Tibial nerve (tissue), 4 donors: ENCODE measurements at places on chromosomes 3 and 15. TPM values are rescaled to one million over a fixed set of nuclear protein-coding genes. Genes with fewer than 3 reads are reported as not detected.

- no peaks in the 10 kb centered on the region for H3K27me3 ChIP-seq
- H3K4me1 ChIP-seq: peaks cover 5% of the 10 kb centered on the region
- no peak overlapping the region for H3K27ac ChIP-seq
- peak; percentile 46 for DNase-seq
- H3K4me3 ChIP-seq: no peak overlapping the region
Observed at GRCh38 chr15:99305761-99306505, 54.7 kb downstream of the LRRC28 start.

DNA sequence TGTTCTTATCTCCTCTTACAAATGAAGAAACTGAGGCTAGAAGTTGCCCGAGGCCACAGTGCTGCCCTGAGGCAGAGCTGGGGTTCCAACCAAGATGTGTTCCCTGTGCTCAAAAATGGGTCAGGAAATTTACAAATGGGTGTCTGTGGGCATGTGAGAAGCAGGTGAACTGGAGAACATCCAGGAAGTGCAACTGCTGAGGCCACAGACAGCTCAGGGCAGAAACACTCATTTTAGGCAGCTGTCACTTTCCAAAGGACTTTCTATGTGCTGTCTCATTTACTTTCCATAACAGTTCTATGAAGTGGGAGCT is 47.2 kb upstream of the ATP2B2 start:
- DNase-seq: no peak
- peaks cover 6% of the 10 kb centered on the region for H3K4me1 ChIP-seq
- no peak overlapping the region for H3K27ac ChIP-seq
- no peaks in the 10 kb centered on the region for H3K36me3 ChIP-seq

- H3K4me1 ChIP-seq: no peaks in the 10 kb centered on the region
- no peaks in the 10 kb centered on the region for H3K36me3 ChIP-seq
- no peaks in the 10 kb centered on the region for H3K27me3 ChIP-seq
- no peak overlapping the region for H3K4me3 ChIP-seq
- no peak overlapping the region for H3K27ac ChIP-seq
Observed at GRCh38 chr15:101361418-101361817, 66.4 kb upstream of the SNRPA1 start.

DNA sequence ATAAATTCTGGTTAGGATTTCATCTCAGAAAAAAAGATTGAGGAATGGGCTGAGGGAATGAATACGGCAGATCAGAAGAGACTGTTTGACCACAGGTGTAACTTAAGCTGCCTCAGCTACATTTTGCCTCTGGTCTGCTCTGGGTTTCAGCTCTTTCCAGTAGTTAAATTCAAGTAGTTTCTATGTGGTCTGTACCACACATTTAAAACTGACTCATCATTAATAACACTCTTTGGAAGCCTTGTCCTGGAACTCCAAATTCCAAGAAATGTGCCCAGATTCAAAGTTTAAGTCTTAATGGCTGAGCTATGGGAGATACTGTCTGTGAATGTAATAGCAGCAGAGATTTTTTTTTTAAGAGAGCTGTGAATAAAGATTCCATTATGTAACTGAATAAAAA is 133.1 kb upstream of the IGSF10 start:
- no peak overlapping the region for H3K27ac ChIP-seq
- H3K4me1 ChIP-seq: no peaks in the 10 kb centered on the region
- no peak for DNase-seq
- no peaks in the 10 kb centered on the region for H3K36me3 ChIP-seq
- H3K4me3 ChIP-seq: no peak overlapping the region
- H3K27me3 ChIP-seq: no peaks in the 10 kb centered on the region

DNA sequence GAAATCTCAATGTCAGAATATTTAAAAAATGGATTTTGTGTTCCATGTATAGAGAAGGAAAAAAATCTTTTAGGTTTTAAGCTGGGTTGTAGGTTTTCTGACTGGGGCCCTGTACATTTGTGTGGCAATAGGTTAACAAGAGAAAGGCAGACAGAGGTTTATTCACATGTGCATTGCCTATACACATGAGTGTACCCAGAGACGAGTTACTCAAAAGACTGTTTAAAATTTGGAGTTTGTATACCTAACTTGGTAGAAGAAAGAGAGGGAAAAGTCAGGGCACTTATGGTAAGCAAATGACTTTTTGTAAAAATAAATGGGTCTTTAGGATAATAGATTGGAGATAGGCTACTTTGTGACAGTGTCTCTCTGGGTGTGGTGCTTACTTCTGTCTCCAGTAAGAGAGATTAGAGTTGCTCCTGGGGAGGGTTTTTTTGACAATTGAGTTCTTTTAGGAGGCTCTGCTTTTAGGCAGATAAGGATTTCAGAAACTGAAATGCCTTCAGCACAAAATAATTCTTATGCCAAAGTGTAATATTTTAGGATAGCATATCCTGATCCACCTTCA is 225.2 kb downstream of the TCF12 start:
- H3K4me3 ChIP-seq: no peak overlapping the region
- H3K36me3 ChIP-seq: no peaks in the 10 kb centered on the region
- no peaks in the 10 kb centered on the region for H3K27me3 ChIP-seq
- no peaks in the 10 kb centered on the region for H3K4me1 ChIP-seq
- H3K27ac ChIP-seq: no peak overlapping the region

GRCh38 chr15:88043396-88043795 is 213.1 kb downstream of the NTRK3 start:
- no peaks in the 10 kb centered on the region for H3K4me1 ChIP-seq
- no peak for DNase-seq
- H3K27me3 ChIP-seq: no peaks in the 10 kb centered on the region
- H3K4me3 ChIP-seq: no peak overlapping the region
- no peaks in the 10 kb centered on the region for H3K36me3 ChIP-seq

GRCh38 chr15:76056931-76057330 is 2.9 kb upstream of the TMEM266 start:
- H3K4me3 ChIP-seq: no peak overlapping the region
- H3K4me1 ChIP-seq: peaks cover 4% of the 10 kb centered on the region
- H3K27ac ChIP-seq: no peak overlapping the region
- H3K27me3 ChIP-seq: no peaks in the 10 kb centered on the region
- DNase-seq: no peak

DNA sequence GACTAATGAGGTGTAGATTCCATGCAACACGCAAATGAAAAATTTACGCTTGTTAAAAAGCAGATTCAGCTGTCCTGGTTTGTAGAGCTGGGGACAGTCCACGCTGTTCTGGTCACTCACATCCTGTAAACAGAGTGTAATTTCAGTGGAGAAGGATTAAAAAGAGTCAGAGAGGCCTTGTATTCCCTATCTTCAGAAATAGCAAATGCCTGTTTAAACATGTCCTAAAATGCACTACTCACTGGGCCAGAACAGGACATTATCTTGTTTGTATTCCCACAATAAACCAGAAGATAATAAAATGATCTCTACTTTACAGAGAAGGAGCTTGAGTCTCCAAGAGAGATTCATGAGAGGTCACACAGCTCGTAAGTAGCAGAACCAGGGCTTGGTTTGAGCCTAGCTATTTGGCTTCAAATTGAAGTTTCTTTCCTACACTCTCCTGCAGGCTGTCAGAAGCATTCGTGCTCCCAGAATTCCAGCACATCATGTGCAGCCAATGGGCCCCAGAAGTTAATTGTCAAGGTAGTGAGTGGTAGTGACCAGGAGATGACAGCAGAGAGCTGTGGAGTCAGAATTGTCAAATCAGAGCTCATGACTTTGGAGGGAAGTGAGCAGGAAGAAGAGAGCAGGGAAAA is 242.5 kb downstream of the ATP8B4 start:
- H3K27me3 ChIP-seq: no peaks in the 10 kb centered on the region
- no peaks in the 10 kb centered on the region for H3K36me3 ChIP-seq
- H3K27ac ChIP-seq: peak overlapping the region; percentile 87
- no peak overlapping the region for H3K4me3 ChIP-seq
- DNase-seq: no peak
- peaks cover 39% of the 10 kb centered on the region for H3K4me1 ChIP-seq

DNA sequence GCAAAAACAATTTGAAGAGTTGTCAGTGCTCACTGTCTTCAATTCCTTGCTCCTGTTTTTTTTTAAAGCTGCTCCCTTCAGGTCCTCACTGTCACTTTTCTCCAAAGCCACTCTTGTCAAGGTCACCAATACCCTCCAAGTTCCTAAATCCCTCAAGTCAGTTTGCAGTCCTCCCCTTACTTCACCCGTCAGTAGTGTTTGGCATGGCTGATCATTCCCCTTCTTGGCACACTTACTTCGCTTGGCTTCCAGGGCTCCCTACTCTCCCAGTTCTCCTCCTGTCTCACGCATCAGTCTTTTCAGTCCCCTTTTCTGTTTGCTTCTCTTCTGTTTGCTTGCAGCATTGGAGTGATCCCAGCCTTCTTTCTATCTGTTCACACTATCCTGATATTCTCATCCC is 25.5 kb downstream of the PLCL2 start:
- no peak for DNase-seq
- no peaks in the 10 kb centered on the region for H3K36me3 ChIP-seq
- H3K4me1 ChIP-seq: peaks cover 6% of the 10 kb centered on the region
- no peaks in the 10 kb centered on the region for H3K27me3 ChIP-seq
- no peak overlapping the region for H3K27ac ChIP-seq

- H3K27ac ChIP-seq: no peak overlapping the region
- H3K4me1 ChIP-seq: no peaks in the 10 kb centered on the region
- no peak overlapping the region for H3K4me3 ChIP-seq
Observed at GRCh38 chr3:32725721-32726120, 40.7 kb downstream of the CNOT10 start.

- H3K27ac ChIP-seq: no peak overlapping the region
- H3K36me3 ChIP-seq: peaks cover 31% of the 10 kb centered on the region
- DNase-seq: no peak
- H3K4me1 ChIP-seq: no peaks in the 10 kb centered on the region
Observed at GRCh38 chr15:74631408-74631807, 15.8 kb downstream of the CLK3 start.

GRM2 gene
- 0.59 TPM for total RNA-seq

SAXO2 gene
- 2.6 TPM for total RNA-seq

ANAPC13 gene
- 43.1 TPM for total RNA-seq

CLRN1 gene
- total RNA-seq: not detected

CD80 gene
- not detected for total RNA-seq
